Stimulated activated CD8-positive, alpha-beta memory T cell treated with anti-CD3 and anti-CD28 coated beads, Interleukin-4, amount 100 ng/mL, for 48 hours (primary cell): ENCODE measurements at places on chromosomes 7 and 10.

GRCh38 chr7:130182990-130183389, 22.2 kb downstream of the TMEM209 start:
- DNase-seq, result no peak

DNA sequence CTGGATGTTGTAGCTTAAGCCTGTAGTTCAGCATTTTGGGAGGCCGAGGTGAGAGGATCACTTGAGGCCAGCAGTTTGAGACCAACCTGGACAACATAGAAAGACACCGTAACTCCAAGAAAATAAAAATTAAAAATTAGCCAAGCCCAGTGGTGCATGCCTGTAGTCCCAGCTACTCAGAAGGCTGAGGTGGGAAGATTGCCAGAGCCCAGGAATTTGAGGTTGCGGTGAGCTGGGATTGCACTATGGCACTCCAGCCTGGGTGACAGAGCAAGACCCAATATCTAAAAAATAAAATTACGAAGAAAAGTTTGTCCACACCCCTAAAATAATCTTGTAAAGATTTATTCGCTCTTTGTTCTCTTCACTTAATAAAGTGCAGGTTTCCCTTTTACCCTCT, 951.0 kb downstream of the TYW1 start:
- DNase-seq, result no peak

GRCh38 chr7:16447876-16448275, 17.7 kb downstream of the SOSTDC1 start:
- no peak for DNase-seq

- DNase-seq, result no peak
These were observed 620 bp downstream of the ZRANB1 start for GRCh38 chr10:124942317-124943169.
